ENCODE measurements at places on chromosomes 16 and 17.
A peak's percentile ranks its signal among the peaks of the same experiment; 100 is the strongest.

DNA sequence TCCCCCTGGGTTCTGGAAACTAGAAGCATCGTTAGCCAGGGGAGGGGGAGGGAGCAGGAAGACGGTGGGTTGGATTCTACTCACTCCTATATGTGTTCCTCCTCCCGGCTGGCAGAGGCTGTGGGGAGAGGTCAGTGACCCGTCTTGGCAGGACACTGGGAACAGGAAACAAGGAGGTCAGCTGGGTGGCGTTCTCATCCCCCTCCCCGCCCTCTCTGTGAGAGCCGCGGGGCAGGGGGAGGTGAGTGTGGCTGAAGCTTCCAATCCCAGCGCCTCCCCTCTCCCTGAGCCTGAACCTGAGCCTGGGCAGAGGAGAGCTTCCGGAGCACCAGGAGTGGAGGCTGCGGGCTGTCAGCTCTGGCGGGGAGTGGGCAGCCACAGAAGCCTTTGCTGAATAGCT is 12.5 kb downstream of the GPRC5C start:
- peaks cover 3% of the 10 kb centered on the region for H3K36me3 ChIP-seq
- peaks cover 14% of the 10 kb centered on the region for H3K4me1 ChIP-seq
- no peak for DNase-seq
- H3K4me3 ChIP-seq: no peak overlapping the region
- H3K27ac ChIP-seq: no peak overlapping the region
- H3K27me3 ChIP-seq: no peaks in the 10 kb centered on the region

GRCh38 chr16:12723681-12724080 is 80.0 kb downstream of the CPPED1 start:
- H3K27me3 ChIP-seq: no peaks in the 10 kb centered on the region
- H3K36me3 ChIP-seq: peaks cover 4% of the 10 kb centered on the region
- H3K4me3 ChIP-seq: no peak overlapping the region
- no peaks in the 10 kb centered on the region for H3K4me1 ChIP-seq
- no peak for DNase-seq
- no peak overlapping the region for H3K27ac ChIP-seq

DNA sequence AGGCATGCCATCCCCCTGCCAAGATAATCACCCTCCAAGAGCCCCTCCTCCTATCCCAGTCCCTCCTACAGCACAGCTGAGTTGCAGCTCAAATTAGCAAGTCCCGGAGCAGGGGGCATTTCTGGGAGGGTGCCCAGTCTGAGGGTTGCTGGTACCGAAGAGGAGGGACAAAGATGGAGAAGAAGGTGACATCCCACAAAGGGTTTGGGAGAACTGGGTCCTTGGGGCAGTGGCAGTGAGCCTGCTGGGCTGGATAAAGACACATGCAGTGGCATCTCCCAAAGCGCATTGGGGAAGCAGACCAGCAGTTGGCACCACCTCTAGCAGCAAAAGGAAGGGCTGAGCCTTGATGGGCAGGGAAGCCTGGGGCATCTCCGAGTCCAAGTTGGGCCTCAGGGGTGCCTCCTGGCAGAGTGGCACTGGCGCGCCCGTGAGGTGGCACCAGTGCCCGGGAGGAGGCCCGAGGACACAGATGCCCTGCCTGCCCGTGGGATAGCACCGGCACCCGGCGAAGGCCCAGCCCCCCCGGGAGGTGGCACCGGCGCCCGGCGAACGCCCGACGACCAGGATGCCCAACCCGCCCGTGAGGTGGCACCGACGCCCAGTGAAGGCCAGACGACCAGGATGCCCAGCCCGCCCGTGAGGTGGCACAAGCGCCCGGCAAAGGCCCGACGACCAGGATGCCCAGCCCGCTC is 622 bp downstream of the TOM1L2 start:
- H3K4me1 ChIP-seq: peaks cover 26% of the 10 kb centered on the region
- DNase-seq: no peak
- H3K27me3 ChIP-seq: no peaks in the 10 kb centered on the region
- peak overlapping the region; percentile 97 for H3K27ac ChIP-seq
- peak overlapping the region; percentile 78 for H3K4me3 ChIP-seq

DNA sequence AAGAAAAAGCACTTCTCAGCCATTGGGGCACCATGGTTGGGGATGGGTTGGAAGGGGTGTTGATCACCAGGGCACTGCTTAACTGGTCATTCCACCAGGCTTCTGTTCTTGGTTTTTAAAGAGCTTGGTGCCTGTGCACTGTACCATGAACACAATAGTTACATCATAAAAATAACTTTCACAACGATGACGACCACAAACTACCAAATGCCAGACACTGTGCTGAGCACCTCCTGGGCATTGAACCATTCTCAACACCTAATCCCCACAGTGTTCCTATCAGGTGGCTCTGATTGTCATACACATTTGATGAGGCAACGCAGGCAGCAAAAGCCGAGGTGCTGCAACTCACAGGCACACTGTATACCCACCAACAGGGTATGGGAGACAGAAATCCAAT is 208.0 kb downstream of the FOXL1 start:
- H3K4me3 ChIP-seq: no peak overlapping the region
- DNase-seq: no peak
- no peaks in the 10 kb centered on the region for H3K36me3 ChIP-seq

DNA sequence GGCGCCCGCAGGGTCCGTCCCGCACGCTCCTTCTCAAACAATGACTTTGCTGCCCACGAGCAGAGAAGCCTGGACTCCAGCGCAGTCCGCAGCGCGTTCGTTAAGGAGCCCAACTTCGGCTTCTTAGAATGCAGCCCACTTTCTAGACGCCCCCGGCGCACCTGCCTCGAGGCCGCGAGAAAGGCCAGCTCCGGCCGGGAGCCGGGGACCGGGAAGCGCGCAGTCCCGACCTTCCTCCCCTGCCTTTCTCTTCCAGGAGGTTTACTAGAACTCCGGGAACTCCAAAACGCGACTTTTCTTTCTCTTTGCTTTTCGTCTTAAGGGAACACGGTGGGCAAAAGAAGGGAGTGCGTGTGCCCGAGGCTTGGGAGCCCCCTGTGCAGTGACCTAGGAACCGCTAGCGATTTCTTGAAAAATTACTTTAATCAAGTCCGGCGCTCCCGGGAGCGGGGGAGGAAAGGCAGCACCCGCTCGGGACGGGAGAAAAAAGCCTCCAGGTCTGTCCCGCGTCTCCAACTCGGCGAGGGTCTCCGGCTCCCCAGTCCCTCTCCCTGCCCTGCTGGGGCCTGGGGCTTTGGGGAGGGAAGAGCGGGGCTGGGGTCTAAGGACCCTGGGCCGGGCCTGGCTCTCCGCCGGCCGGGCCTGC is 2.6 kb downstream of the HNF1B start:
- H3K4me3 ChIP-seq: peak overlapping the region; percentile 64
- peaks cover 100% of the 10 kb centered on the region for H3K27me3 ChIP-seq
- H3K36me3 ChIP-seq: peaks cover 3% of the 10 kb centered on the region
- DNase-seq: no peak
- no peak overlapping the region for H3K27ac ChIP-seq

DNA sequence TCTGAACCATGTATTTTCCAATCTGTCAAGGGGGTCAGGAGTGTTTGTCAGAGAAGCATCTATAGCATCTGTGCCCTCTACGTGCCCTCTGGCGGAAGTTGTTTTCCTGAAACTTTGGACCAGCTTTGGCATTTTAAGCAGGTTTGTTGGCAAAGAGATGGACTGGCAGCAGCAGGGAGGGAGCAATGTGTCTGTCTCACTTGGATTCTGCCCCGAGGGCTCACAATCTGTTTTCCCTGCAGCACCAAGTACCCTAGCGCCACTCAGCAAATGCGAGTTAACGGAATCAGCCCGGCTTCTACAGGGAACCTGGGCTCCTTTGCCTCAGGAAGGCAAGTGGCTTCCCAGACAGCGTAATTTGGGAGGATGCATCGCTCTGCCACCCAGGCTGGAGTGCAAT is 17.4 kb downstream of the DUSP14 start:
- no peak for DNase-seq
- H3K4me3 ChIP-seq: no peak overlapping the region
- H3K27me3 ChIP-seq: no peaks in the 10 kb centered on the region
- H3K36me3 ChIP-seq: no peaks in the 10 kb centered on the region

DNA sequence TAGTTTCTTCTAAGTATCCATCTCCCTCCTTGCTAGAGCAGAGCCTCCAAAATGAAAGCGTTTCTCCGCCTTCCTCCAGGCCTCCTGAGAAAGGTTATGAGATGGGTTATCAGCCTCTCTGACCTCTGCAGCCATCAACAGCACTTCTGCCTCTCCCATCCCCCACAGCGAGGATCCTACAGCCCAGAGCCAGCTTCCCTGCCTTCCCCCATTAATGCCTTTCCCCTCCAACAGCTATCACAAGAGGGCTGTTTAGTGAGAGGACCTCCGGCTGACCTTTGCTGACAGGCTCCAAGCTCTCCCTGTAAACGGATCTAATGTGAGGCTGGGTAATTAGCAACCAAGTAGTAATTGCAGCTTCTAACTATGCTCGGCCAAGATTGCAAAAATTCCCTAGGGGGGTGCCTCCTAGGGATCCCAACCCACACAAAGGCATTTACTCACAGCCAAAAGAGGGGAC is 55.8 kb downstream of the ZFHX3 start:
- H3K36me3 ChIP-seq: peaks cover 2% of the 10 kb centered on the region
- H3K4me3 ChIP-seq: no peak overlapping the region
- H3K4me1 ChIP-seq: no peaks in the 10 kb centered on the region
- H3K27ac ChIP-seq: no peak overlapping the region
- H3K27me3 ChIP-seq: no peaks in the 10 kb centered on the region

GRCh38 chr17:78314683-78315354 is 45.1 kb downstream of the SOCS3 start:
- H3K4me1 ChIP-seq: peaks cover 18% of the 10 kb centered on the region
- DNase-seq: no peak
- H3K36me3 ChIP-seq: no peaks in the 10 kb centered on the region
- H3K4me3 ChIP-seq: peak overlapping the region; percentile 58

- no peak for DNase-seq
- no peak overlapping the region for H3K4me3 ChIP-seq
- no peak overlapping the region for H3K27ac ChIP-seq
- H3K36me3 ChIP-seq: peaks cover 2% of the 10 kb centered on the region
Measured at GRCh38 chr17:10814075-10814474, 10.2 kb upstream of the TMEM238L start.

All from effector memory CD8-positive, alpha-beta T cell (primary cell).